Esophagus muscularis mucosa (tissue), 4 donors: ENCODE measurements at places on chromosomes 1 and 21.

DNA sequence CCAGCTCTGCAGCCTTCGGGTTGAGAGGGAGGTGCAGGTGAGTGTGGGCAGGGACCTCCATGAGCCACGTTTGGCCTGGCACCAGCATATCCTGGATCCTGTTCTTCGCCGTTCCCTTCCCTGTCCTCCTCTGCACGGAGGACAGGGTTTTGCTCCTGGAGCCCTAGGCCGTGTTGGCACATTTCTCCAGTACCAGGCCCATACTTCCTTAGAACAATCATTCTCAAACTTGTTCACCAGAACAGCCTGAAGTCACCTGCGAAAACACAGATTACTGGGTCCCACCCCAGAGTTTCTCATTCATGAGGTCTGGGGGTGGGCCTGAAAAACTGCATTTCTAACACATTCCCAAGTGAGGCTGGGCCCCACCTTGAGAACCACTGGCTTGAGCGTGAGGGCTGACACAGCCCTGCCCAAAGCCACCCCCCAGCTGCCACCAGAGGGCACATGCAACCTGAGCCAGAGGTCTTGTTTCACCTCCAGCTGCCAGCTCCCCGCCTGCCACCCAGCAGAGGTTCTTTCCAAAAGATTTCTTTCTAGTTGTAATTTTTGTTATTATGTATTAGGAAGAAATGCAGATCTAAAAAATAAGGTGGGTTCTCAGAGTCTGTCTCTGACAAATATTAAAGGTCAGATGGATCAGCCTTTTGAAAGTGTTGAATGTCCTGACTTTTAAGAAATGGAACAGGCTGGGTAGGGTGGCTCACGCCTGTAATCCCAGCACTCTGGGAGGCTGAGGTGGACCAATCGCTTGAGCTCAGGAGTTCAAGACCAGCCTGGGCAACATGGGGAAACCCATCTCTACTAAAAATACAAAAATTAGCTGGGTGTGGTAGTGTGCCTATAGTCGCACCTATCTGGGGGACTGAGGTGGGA lies 39.6 kb upstream of the LDLRAP1 start:
- peaks cover 9% of the 10 kb centered on the region for H3K36me3 ChIP-seq
- no peak for DNase-seq
- no peaks in the 10 kb centered on the region for H3K27me3 ChIP-seq
- no peak overlapping the region for H3K4me3 ChIP-seq
- no peak overlapping the region for H3K27ac ChIP-seq
- peaks cover 33% of the 10 kb centered on the region for H3K4me1 ChIP-seq

GRCh38 chr1:11594222-11594621 lies 60.0 kb downstream of the FBXO2 start:
- no peak for DNase-seq

GRCh38 chr1:177306019-177306415 lies 135.3 kb downstream of the BRINP2 start:
- H3K27me3 ChIP-seq: no peaks in the 10 kb centered on the region
- no peak overlapping the region for H3K4me3 ChIP-seq
- DNase-seq: peak; percentile 91
- no peaks in the 10 kb centered on the region for H3K36me3 ChIP-seq
- peaks cover 20% of the 10 kb centered on the region for H3K4me1 ChIP-seq

GRCh38 chr1:51968632-51969031 lies 21.9 kb downstream of the RAB3B start:
- DNase-seq: no peak
- no peak overlapping the region for H3K4me3 ChIP-seq
- no peaks in the 10 kb centered on the region for H3K36me3 ChIP-seq
- no peaks in the 10 kb centered on the region for H3K4me1 ChIP-seq

DNA sequence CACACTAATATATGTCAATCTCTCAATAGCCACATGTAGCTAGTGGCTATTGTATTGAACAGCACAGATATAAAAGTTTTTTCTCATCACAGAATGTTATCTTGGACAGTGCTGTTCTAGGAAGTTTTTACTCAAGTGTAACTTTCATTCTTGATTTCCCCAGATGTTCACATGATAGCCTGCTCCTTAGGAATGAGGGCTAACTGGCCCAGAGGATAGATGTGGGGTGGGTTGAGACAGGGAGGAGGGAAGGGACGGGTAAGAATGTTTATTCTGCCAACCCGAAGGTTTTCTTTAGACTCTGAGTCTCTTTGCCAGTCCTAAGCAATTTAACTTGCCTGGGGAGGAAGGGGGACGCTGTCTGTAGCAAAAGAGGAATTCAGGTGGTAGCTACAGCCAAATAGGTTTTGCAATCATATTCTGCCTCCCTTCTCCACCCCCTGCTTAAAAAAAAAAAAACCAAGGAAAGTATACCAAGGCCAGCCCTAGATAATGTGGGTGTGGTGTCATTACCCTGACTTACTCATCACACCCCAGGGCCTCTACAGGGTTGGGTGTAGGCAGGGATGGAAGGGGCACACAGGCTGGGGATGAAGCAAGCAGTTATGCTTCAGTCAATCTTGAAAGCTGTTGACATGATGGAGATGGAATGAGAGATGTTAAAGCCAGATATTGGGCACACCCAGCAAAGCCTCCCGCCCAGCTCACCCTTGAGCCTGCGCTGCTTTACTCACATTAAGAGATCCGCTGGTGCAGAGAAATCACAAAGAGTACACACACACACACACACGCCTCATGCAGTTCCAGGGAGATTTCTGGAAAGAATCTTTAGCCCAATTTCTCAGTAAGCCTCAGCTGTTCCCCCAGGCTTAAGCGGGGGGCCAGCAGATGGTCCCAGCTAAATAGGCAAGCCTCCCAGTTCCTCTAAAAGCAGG lies 59.9 kb downstream of the PLXNA2 start:
- no peak overlapping the region for H3K4me3 ChIP-seq
- H3K36me3 ChIP-seq: no peaks in the 10 kb centered on the region
- H3K4me1 ChIP-seq: peaks cover 73% of the 10 kb centered on the region
- no peak for DNase-seq
- H3K27ac ChIP-seq: peak overlapping the region; percentile 82
